Activated CD4-positive, alpha-beta memory T cell treated with anti-CD3 and anti-CD28 coated beads, Interleukin-2, amount 10 ng/mL, durations not matched to agents 7 days and 5 days (primary cell): ENCODE measurements at places on chromosomes 13 and 19. TPM values are rescaled to one million over a fixed set of nuclear protein-coding genes. Genes with fewer than 3 reads are reported as not detected.
A peak's percentile ranks its signal among the peaks of the same experiment; 100 is the strongest.

DNA sequence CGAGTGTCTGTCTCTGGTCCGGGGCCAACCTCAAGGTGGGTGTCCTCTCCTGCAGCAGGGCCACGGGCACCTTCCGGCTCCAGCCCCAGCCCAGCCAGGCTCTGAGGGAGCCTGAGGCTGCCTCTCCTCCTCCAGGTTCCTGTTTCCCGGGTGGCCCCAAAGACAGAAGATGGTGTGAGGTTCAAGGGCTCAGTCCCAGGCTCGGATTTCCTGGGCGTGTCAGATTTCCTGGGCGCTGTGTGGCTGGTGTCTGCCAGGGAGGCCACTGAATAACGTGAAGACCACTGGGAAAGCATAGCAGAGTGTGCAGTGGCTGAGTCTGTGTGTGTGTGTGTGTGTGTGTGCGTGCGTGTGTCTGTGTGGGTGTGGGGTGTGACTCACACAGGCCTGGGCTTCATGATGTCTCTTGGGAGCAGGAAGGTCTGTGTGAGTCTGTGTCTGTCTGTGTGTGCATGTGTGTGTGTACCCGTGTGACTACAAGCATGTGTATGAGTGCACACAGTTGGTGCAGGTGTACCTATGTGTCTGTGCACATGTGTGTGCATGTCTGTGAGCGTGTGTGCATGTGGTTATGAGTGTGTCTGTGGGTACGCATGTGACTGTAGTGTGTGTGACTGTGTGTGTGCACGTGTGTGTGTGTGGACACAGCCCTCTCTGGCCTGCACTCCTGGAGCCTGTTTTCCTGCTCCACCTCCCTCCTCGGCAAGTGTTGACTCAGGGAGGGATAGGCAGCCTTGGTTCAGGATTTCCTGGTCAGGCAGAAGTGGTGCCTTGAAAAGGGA is 28.3 kb downstream of the CEBPA start:
- DNase-seq, result peak; percentile 46

Gene IZUMO2
- total RNA-seq, result not detected

DNA sequence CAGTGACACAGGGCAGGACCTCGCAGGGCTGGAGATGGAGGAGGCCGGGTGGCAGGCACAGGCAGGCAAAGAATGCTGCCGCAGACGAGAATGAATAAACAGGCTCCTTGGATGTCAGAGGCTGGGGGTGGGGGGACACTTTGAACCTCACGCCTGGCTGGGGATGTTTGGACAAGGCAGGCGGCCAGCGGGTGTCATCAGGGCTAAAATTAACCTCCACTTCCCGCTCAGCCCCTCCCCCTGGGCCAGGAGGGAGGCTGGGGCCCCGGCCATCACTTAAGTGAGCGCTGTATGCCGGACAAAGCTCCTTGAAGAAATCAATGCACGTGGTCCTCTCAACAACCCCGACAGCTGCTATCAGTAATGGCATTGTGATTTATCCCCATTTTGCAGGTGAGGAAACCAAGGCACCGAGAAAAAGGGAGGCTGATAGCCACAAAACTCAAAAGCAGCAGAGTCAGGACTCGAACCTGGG is 10.3 kb upstream of the FUT5 start:
- DNase-seq, result no peak

DNA sequence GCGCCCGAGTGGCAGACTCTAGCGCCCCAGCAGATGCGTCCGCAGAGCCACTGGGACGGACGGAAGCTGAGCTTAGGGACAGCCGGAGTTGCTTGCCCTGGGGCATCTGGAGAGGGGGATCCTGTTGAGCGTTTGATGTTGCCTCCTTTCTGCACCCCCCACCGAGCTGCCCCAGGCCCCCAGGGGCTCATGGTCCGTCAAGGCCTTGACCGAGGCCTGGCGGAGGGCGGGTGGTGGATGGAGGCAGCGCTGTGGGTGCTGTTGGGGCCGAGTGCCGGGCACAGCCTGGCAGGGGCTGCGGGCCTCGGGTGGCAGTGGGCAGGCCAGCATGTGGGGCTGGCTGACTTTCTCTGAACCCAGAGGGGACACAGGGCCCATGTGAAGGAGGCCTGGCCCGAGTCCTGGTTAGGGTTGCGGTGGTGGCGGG is 2.7 kb downstream of the CSNK1G2 start:
- DNase-seq, result no peak

- DNase-seq, result no peak
Observed at GRCh38 chr13:28539625-28540286, 44.8 kb upstream of the FLT1 start.

Gene HNRNPA1L2
- total RNA-seq, result 9.3 TPM

Gene SPPL2B
- total RNA-seq, result 58.9 TPM

Gene RASIP1
- 0.05 TPM for total RNA-seq

Gene MARCHF2
- 20.6 TPM for total RNA-seq

- no peak for DNase-seq
Observed at GRCh38 chr13:33582121-33582520, 235.8 kb upstream of the RFC3 start.

- DNase-seq, result no peak
Observed at GRCh38 chr13:44739539-44739938, 163.4 kb upstream of the TSC22D1 start.

Gene TPT1
- 4,505 TPM for total RNA-seq
